Esophagus muscularis mucosa (tissue), 4 donors: ENCODE measurements at places on chromosomes 5 and 9.
A peak's percentile ranks its signal among the peaks of the same experiment; 100 is the strongest.

DNA sequence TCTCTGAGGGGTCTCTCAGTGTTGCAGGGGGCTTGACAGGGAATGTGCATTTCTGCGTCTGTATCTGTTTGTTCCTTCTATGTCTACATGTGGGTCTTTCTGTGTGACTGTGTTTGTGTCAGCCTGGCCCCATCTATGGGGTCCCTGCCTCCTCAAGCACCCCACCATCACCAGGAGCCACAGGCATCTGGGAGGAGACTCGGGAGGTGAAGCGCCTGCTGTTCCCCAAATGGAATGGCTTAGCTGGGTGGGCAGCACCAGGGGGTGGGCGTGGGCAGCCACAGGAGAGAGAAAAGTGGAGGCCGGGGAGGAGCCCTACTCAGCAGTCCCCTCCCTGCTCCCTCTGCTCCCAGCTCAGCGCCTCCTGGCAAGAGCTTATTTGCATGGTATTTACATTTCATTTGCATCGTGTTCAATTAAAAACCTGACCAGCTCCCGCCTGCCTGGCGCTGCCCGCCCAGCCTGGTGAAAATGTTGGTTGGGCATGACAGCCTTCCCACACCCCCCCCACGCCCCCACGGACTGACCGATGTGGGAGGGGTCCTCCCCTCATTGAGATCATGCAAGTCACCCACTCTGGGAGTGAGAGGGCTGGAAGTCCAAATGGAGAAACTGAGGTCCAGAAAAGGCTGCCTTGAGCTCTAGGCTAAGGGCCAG lies 50.5 kb downstream of the CXXC5 start:
- DNase-seq = no peak

DNA sequence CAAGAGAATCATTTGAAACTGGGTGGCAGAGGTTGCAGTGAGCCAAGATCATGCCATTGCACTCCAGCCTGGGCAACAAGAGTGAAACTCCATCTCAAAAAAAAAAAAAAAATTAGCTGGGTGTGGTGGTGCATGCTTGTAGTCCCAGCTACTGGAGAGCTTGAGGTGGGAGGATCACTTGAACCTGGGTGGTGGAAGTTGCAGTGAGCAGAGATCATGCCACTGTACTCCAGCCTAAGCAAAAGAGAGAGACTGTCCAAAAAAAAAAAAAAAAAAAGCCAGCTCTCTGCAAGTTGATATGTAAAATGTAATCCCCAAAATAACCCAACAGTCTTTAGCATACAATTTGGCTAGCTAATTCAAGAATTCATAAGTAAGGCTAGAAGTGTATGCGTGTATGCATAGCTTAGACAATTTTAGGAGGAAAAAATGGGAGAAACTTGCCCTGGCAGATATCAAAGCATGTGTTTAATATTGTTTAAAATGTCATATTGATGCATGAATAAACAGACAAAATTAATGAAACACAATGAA lies 36.3 kb downstream of the C5orf22 start:
- no peak for DNase-seq

GRCh38 chr5:72470826-72471225 lies 36.4 kb downstream of the ZNF366 start:
- DNase-seq = no peak

- peak; percentile 81 for DNase-seq
These were observed 8.9 kb downstream of the OR13J1 start for GRCh38 chr9:35861161-35861897.

GRCh38 chr5:111224561-111225345 lies 569 bp downstream of the CAMK4 start:
- DNase-seq = no peak

DNA sequence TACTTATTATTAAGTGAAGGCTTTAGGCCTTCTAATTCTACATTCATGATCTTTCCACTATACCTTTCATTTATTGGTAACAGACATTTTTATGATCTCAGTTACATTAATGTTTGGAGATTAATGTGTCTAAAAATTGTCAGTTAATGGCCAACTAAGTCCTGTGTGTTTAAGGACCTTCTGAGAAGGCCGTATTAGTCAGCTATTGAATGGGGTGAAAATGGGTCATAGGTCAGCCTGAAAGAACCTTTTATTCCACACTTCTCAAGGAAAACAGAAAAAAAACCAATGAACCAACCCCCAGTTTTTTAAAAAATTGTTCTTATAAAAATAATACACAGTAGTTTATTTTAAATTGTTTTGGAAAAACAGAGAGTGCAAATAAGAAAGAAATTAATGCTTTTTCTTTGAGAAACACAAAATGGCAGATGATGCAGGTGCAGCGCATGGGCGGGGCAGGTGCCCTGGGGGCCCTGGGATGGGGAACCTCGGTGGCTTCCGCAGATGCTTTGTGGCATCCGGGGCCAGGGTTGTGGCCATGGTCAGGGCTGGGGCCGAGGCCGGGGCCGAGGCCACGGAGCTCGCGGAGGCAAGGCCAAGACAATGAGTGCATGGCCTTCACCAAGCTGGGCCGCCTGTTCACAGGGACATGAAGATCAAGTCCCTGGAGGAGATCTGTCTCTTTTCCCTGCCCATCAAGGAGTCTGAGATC lies 141.9 kb downstream of the SPATA31D1 start:
- DNase-seq = no peak

GRCh38 chr9:115382865-115383264 lies 264.9 kb upstream of the TNC start:
- DNase-seq = no peak

GRCh38 chr5:166677891-166678290 lies 1613.6 kb upstream of the WWC1 start:
- DNase-seq = no peak

GRCh38 chr9:112809351-112809848 lies 58.8 kb downstream of the SNX30 start:
- DNase-seq = no peak
